ENCODE measurements at places on chromosomes 3 and 15. TPM values are rescaled to one million over a fixed set of nuclear protein-coding genes. Genes with fewer than 3 reads are reported as not detected.

Gene GOLGA6L7
- total RNA-seq = not detected

Gene TMOD3
- 24.5 TPM for total RNA-seq

Gene LYZL4
- not detected for total RNA-seq

Gene SAMD7
- not detected for total RNA-seq

Gene NECTIN3
- 55.4 TPM for total RNA-seq

Gene SYNM
- 225 TPM for total RNA-seq

Gene MAP2K1
- 46.7 TPM for total RNA-seq

Gene PARP15
- 1.1 TPM for total RNA-seq

Gene FANCD2OS
- not detected for total RNA-seq

Gene CPNE9
- not detected for total RNA-seq

Gene ACP3
- total RNA-seq = 8.3 TPM

Gene CIP2A
- 17.5 TPM for total RNA-seq

Data from tongue (tissue), 3 donors.